ENCODE measurements at places on chromosomes 16 and 17. TPM values are rescaled to one million over a fixed set of nuclear protein-coding genes. Genes with fewer than 3 reads are reported as not detected.

CD19 gene
- total RNA-seq, result not detected

VMO1 gene
- total RNA-seq, result 0.33 TPM

PDPR gene
- 16.7 TPM for total RNA-seq

DNA sequence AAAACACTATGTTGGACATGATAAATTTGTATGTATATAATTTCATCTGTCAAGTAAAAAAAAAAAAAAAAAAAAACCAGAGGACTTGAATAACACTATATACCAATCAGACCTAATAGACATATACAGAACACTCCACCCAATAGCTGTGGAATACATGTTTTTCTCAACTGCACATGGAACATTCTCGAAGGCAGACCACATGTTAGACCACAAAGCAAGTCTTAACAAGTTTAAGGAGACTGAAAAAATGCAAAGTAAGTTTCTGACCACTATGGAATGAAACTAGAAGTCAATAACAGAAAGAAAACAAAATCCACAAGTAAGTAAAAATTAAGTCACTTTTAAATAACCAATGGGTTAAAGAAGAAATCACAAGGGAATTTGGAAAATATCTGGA is 8.4 kb upstream of the CNTNAP4 start:
- H3K27me3 ChIP-seq, result no peaks in the 10 kb centered on the region
- H3K4me3 ChIP-seq, result no peak overlapping the region
- DNase-seq, result no peak
- no peak overlapping the region for H3K27ac ChIP-seq
- H3K36me3 ChIP-seq, result no peaks in the 10 kb centered on the region

DNA sequence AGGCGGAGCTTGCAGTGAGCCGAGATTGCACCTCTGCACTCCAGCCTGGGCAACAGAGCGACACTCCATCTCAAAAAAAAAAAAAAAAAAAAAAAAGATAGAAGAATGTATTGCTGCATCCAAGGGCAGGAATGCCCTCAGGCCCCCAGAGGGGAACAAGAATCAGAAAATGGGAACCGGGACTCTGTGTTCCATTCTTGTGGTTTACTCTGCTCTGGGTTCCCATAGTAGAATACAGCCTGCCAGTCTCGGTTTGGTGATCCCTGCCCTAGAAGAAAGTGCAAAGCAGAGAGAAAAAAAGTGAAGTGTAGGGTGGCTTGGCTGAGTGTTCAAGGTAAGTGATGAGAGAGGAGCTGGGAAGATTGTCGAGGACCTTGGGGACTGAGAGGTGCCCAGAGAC is 27.4 kb upstream of the KDM6B start:
- no peak overlapping the region for H3K27ac ChIP-seq
- no peak for DNase-seq
- H3K36me3 ChIP-seq, result no peaks in the 10 kb centered on the region
- H3K27me3 ChIP-seq, result no peaks in the 10 kb centered on the region
- no peaks in the 10 kb centered on the region for H3K4me1 ChIP-seq
- H3K4me3 ChIP-seq, result no peak overlapping the region

HBQ1 gene
- not detected for total RNA-seq

GRCh38 chr16:1036166-1036565 is 36.4 kb upstream of the SSTR5 start:
- DNase-seq, result peak; percentile 48
- peaks cover 19% of the 10 kb centered on the region for H3K4me1 ChIP-seq
- no peaks in the 10 kb centered on the region for H3K36me3 ChIP-seq
- no peak overlapping the region for H3K4me3 ChIP-seq
- no peak overlapping the region for H3K27ac ChIP-seq
- H3K27me3 ChIP-seq, result no peaks in the 10 kb centered on the region

- H3K27ac ChIP-seq, result no peak overlapping the region
- peak; percentile 33 for DNase-seq
- no peak overlapping the region for H3K4me3 ChIP-seq
- no peaks in the 10 kb centered on the region for H3K4me1 ChIP-seq
- H3K36me3 ChIP-seq, result no peaks in the 10 kb centered on the region
- H3K27me3 ChIP-seq, result no peaks in the 10 kb centered on the region
Observed at GRCh38 chr16:19223235-19224170, 55.5 kb downstream of the SYT17 start.

DNA sequence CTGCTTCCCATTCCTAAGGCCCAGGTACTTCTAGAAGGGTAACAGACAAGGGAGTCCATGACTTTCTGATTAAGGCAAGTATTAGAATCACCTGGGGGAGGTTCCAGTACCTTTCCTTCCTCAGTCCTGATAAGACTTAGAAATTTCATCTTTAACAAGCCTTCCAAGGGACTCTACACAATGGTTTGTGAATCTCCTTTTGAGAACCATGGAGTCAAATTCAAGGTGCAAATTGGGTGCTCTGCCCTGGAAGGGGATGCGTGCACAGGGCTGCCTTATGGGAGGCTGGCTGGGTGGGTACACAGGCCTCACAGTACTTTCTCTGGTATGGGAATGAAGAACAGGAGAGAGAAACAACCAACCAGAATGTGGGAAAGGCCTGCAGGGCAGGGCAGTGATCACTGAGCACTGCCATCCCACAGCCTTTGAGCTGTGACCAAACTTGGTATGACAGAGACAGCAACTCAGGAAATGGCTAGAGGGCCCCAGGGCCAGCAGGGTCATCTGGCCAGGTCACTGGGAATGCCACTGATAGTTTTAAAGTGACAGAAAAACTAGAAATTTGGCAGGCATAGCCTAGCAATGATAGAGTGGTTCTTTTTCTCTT is 3.6 kb upstream of the TMIGD1 start:
- DNase-seq, result no peak
- no peak overlapping the region for H3K4me3 ChIP-seq
- peaks cover 20% of the 10 kb centered on the region for H3K4me1 ChIP-seq
- no peaks in the 10 kb centered on the region for H3K27me3 ChIP-seq

GRCh38 chr17:16961792-16962191 is 10.1 kb downstream of the TNFRSF13B start:
- DNase-seq, result no peak
- no peak overlapping the region for H3K27ac ChIP-seq
- no peaks in the 10 kb centered on the region for H3K4me1 ChIP-seq
- H3K4me3 ChIP-seq, result no peak overlapping the region
- no peaks in the 10 kb centered on the region for H3K36me3 ChIP-seq
- no peaks in the 10 kb centered on the region for H3K27me3 ChIP-seq

DNA sequence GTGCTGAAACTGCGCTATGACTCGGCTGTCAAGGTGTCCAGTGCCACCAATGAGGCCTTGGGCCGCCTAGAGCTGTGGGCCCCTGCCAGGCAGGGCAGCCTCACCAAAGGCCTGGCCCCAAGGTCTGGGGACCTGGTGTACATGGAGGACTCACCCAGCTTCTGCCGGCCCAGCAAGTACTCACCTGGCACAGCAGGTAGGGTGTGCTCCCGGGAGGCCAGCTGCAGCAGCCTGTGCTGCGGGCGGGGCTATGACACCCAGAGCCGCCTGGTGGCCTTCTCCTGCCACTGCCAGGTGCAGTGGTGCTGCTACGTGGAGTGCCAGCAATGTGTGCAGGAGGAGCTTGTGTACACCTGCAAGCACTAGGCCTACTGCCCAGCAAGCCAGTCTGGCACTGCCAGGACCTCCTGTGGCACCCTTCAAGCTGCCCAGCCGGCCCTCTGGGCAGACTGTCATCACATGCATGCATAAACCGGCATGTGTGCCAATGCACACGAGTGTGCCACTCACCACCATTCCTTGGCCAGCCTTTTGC is 25.0 kb downstream of the WNT9B start:
- no peak overlapping the region for H3K4me3 ChIP-seq
- H3K27me3 ChIP-seq, result no peaks in the 10 kb centered on the region
- H3K27ac ChIP-seq, result no peak overlapping the region
- H3K4me1 ChIP-seq, result no peaks in the 10 kb centered on the region
- peak; percentile 73 for DNase-seq

DNA sequence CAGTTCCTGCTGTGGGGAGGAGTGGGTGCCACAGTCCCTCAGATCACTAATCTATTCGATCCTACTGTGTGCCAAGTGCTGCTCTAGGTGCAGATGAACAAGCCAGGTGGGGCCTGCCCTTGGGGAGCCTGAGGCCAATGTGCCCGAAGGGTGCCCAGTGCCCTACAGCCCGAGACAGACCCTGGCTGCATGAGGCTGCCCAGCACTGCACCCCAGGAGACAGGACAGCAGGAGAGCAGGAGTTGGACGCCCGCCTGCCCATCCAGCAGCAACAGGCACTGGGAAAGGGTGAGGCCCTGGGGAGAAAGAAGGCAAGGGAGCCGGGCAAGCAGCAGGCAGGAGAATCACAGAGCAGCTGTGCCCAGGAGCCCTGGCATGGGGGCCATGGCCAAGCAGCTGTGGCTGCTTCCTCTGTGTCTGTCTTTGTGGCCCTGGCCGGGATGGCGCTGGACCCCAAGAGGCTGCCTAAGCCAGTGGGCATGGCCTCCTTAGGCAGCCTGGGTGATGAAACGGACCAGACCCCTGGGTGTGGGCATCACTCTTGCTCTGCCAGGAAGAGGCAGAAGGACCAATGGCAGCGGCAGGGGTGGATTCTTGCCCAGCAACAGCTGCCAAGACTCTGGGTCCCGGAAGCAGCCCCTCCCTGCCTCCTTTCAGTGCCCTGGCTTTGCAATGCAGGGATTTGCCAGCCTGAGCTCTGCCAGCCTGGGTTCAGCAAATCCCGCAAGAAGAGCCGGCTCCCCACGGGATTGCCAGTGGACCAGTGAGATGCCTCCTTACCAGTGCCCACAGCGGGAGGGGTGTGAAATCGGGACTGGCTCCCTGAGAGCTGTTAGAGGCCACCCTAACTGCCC is 179.6 kb upstream of the TNRC6C start:
- peak; percentile 32 for DNase-seq
- peaks cover 14% of the 10 kb centered on the region for H3K4me1 ChIP-seq
- peak overlapping the region; percentile 40 for H3K27ac ChIP-seq
- H3K4me3 ChIP-seq, result no peak overlapping the region
- H3K36me3 ChIP-seq, result no peaks in the 10 kb centered on the region
- no peaks in the 10 kb centered on the region for H3K27me3 ChIP-seq

DNA sequence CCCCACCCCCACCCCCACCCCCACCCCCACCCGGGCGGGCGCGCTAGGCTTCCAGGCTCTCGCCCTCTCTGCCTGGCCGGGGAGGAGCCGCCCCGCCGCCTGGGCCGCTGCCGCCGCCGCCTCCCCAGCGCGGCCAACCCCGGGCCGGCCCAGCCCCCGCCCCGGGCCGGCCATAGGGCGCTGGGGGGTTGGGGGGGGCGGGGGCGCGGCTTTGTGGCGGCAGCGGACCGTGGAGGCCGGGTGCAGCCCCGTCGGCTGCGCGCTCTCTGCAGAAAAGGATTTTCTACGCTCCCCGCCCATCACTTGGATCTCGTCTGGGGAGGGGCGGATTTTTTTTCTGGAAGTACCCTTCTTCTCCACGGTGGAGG is 230.9 kb downstream of the MRTFB start:
- H3K27ac ChIP-seq, result no peak overlapping the region
- H3K36me3 ChIP-seq, result no peaks in the 10 kb centered on the region
- no peaks in the 10 kb centered on the region for H3K27me3 ChIP-seq
- peaks cover 5% of the 10 kb centered on the region for H3K4me1 ChIP-seq
- peak overlapping the region; percentile 97 for H3K4me3 ChIP-seq
- peak; percentile 87 for DNase-seq

RUNDC1 gene
- 11.4 TPM for total RNA-seq

- no peak for DNase-seq
- no peaks in the 10 kb centered on the region for H3K36me3 ChIP-seq
- peak overlapping the region; percentile 36 for H3K27ac ChIP-seq
- no peaks in the 10 kb centered on the region for H3K27me3 ChIP-seq
- no peak overlapping the region for H3K4me3 ChIP-seq
Observed at GRCh38 chr17:42997390-42997983, 732 bp upstream of the RPL27 start.

GRCh38 chr17:17080781-17081180 is 38.5 kb downstream of the MPRIP start:
- H3K27me3 ChIP-seq, result no peaks in the 10 kb centered on the region
- no peak overlapping the region for H3K4me3 ChIP-seq
- H3K4me1 ChIP-seq, result peaks cover 25% of the 10 kb centered on the region
- no peak overlapping the region for H3K27ac ChIP-seq

GDPD3 gene
- 0.67 TPM for total RNA-seq

- no peaks in the 10 kb centered on the region for H3K36me3 ChIP-seq
- peak within 1 kb of the TSS; percentile 95 for H3K27ac ChIP-seq
- DNase-seq, result peak; percentile 97
- peak within 1 kb of the TSS; percentile 45 for H3K4me3 ChIP-seq
- H3K4me1 ChIP-seq, result peaks cover 19% of the 10 kb centered on the region
Observed at GRCh38 chr17:42561897-42562387, at the start of gene COASY. TSS of gene COASY (plus strand) at chr17:42562148. CDS start at chr17:42562623, 475 bp downstream.

TMEM204 gene
- 5.4 TPM for total RNA-seq

DNA sequence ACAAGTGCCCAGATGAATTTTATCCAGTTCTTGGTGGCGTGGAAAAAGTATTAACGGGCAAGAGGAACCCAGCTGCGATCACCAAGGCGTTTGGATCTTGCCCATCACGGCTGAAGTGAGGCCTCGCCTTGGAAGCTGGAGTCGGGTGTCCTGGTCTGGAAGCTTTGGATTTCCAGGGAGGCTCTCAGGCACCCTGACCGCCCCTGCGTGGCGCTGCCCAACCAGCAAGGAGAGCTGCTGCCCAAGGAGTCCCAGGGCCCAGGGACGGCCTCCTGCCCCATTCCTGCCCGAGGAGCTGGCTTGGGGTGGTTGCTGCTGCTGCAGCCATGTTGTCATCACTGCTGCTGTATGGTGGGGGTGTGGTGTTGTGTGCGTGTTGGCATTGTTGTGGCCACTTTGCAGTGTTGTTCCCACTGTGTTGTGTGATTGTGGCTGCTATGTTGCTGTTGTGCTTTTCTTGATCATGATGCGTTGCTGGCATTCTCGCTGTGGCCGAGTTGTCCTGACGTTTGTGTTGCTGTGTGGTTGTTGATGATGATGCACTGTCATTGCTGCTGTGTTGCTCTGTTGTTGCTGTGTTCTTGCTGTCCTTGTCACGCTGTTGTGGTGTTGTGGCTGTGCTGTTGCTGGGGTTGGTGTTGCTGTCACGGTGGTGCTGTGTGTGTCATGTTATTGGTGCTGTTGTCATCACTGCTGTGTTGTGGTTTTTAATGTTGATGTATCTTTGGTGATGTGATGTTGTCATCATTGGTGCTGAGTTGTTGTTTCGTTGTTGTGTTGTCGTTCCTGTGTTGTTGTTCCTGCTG is 318.8 kb downstream of the C16orf95 start:
- DNase-seq, result no peak
- peaks cover 7% of the 10 kb centered on the region for H3K27me3 ChIP-seq
- no peak overlapping the region for H3K4me3 ChIP-seq
- no peak overlapping the region for H3K27ac ChIP-seq

GRCh38 chr16:75452464-75453190 is 11.9 kb downstream of the TMEM170A start:
- peaks cover 10% of the 10 kb centered on the region for H3K4me1 ChIP-seq
- no peaks in the 10 kb centered on the region for H3K27me3 ChIP-seq
- peak overlapping the region; percentile 48 for H3K27ac ChIP-seq
- no peak for DNase-seq

DNA sequence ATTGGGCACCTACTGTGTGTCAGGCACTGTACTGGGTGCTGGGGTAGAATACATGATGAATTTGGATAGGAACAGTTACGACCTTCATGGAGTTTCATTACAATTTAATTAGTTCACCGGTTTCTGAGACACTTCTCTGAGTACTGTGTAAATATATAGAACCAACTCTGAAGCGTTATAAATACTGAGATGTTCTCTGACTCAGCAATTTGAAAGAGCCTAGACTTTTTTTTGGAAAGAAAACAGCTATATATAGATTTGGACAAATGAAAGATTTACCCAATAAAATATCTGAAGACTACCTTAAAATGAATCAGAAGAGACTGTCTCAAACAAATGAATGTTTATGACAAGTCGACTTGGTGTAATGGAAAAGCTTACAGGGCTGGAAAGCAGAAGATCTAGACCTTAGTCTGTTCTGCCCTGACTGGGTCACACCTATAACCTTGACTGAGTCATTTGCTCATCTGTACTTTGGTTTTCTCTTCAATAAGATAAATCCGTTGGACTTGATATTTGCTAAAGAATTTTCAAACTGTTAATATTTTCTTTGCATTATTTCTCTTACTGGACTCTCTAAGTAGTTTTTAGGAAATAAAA is 4.6 kb upstream of the GAN start:
- H3K36me3 ChIP-seq, result no peaks in the 10 kb centered on the region
- H3K4me3 ChIP-seq, result no peak overlapping the region
- DNase-seq, result peak; percentile 11
